ENCODE measurements at places on chromosomes 16 and 17.

DNA sequence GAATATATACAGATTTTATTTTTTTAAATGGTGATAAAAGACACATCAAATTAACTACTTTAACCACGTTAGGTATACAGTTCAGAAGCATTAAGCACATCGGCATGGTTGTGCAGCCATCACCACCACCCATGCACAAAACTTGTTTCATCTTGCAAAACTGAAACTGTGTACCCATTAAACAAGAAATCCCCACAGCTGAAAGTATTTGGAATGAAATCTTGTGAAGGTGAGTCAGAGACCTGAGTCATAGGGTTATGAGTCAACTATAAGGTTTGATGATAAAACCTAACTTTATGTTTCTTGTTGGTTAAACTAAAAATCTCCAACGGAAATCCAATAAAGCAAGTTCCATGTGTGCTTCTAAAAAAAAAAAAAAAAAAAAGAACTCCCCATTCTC is 561.6 kb upstream of the PSMD7 start:
- DNase-seq: peak; percentile 57

DNA sequence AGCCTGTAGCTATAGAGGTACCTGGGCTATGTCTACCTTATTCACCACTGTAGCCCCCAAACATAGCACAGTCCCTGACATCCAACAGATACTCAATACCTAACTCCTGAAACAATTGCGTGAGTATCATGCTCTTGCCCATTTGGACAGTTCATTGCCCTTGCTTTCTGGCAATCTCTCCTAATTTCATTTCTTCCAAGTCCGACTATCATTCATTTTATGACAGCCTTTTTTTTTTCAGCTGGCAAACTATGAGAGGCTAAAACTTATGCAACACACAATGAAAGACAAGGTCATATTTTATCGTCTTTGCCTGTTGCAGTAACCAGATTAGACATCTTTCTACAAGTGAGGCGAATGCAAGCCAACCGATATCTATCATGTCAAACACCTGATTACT is 169.2 kb downstream of the RBFOX1 start:
- no peak for DNase-seq

- no peak for DNase-seq
Measured at GRCh38 chr17:79539944-79540705, 70.7 kb downstream of the RBFOX3 start.

GRCh38 chr17:39097150-39097519 is 54.3 kb downstream of the PLXDC1 start:
- DNase-seq: no peak

DNA sequence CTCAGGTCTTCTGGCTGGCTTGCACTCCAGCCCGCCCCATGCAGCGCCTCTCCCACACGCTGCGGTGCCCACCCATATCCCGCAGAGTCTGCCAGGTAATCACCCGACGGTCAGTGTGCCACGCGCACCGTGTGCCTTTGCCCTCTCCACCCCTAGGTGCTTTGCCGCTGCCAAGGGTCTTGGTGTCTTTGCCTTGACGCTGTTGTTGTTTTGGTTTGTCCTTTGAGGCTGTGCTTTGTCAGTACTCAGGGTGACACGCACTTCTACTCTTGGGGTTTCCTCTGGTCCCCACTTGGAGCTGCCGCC is 30.1 kb downstream of the UBN1 start:
- no peak for DNase-seq

- no peak for DNase-seq
Measured at GRCh38 chr17:887551-888209, 91.9 kb downstream of the NXN start.

Measured in HFF-Myc (cell line).